ENCODE measurements at places on chromosomes 11 and 22.

- no peak for DNase-seq
Measured at GRCh38 chr22:44217346-44217745, 36.6 kb downstream of the PARVG start.

DNA sequence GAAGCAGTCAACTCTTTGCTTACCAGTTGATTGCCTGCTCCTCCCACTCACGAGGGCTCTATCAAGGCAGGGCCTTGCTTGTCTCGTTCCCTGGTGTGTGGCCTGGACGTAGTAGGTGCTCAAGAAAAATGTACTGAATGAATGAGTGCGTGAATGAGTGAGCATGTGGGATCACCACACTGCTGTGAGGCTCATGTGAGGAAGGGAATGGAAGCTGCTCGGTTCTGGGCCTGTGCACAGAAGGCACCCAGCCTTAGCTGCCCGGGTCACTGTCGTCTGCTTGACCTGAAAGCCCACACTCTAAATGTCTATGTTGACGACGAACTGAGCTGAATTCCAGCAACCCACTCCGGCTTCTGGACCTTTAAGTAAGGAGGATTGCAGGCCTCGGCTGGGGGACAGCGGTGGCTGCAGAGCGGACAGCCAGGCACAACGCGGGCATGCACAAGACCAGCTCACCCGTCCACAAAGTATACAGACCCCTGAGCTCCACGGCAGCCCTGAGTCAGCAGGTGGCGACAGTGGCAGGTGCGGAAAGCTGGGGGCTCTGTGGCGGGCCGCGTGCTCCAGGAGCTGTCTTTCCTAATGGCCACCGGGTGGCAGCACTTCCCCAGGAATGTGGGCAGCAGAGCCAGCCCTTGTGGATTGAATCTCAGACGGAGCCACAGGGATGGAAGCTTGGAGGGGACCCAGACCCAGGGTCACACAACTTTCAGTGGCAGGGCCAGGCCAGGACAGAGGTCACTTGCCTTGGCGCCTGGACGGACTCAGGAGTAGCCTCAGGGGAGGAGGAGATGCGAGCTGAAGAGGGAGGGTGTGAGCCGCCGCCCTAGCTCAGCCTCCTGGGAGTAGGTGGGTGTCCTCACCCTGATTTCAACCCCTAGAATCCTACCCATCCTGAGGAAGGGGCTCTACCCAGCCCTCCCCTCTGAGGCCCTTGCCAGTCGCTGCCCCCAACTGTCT lies 5.0 kb upstream of the PICK1 start:
- DNase-seq = no peak

GRCh38 chr11:3944198-3944597 lies 88.7 kb downstream of the STIM1 start:
- DNase-seq = no peak

- no peak for DNase-seq
Measured at GRCh38 chr11:60513496-60514460, 1.4 kb upstream of the MS4A13 start.

GRCh38 chr11:105081412-105082150 lies 36.4 kb upstream of the CARD16 start:
- DNase-seq = no peak

DNA sequence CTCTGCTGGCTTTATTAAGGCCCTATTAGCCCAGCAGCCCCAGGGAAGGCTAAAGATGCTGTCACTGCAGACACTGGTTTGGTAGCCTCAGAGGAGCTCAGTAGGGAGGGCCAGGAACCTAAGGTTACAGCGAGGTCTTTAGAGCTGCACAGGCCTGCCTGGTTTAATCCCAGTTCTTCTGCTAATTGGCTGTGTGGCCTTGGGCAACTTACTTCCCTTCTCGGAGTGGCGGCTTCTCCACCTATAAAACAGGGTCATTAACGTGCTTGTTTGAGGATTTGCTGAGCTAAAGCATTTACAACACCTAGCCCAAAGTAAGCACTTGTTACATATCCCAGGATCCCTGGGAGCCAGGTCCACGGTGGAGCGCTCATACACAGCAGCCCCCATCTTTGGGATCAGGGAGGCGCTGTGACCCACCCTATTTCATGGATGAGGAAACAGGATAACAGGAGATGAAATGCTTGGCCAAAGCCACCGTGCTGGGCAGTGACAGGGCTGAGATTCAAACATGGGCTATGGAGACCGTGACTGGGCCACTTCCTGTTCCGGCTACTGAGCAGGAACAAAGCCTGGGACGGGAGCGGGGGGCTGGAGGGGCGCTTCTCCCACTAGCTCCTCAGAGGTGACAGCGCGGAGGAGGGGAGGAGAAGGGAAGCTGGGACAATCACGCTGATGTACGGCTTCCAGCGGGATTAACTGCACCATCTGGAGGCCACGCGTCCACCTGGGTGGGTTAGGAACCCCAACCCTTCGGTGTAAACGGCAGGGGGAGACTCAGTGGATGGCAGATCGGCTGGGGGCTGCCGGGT lies 61.5 kb downstream of the IGLL1 start:
- DNase-seq = no peak

- no peak for DNase-seq
Measured at GRCh38 chr11:86636275-86636674, 36.1 kb downstream of the ME3 start.

DNA sequence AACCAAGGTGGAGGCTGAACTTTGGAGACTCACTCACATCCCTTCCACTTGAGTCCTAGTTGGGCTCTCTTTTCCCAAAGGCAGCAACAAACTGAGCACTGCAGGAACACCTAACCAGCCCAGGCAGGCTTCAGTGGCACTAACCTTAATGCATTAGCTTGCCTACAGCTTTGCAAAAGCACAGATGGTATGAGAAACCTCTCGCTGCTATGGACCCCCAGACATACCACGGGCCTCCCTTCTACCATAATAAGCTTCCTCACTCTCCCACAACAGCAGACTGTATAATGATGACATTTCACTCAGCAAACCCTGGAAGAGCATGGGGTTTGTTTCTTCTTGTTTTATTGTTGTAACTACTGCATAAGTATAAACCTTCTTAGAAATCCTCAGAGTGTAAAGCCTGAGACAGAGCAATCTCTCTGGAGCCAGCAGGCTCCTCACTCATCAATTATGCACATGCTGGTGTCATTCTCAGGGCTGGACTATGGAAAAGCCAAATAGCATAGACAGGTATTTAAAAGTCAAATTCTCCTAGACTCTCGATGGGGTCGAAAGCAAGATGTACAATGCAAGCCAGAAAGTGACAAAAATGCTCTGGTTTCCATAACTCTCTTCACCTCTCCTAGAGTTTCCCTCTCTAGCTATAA lies 167.6 kb downstream of the NXPE2 start:
- no peak for DNase-seq

- no peak for DNase-seq
Measured at GRCh38 chr11:36142879-36143278, 146.3 kb downstream of the COMMD9 start.

- no peak for DNase-seq
Measured at GRCh38 chr22:35292786-35293185, 6.9 kb upstream of the TOM1 start.

DNA sequence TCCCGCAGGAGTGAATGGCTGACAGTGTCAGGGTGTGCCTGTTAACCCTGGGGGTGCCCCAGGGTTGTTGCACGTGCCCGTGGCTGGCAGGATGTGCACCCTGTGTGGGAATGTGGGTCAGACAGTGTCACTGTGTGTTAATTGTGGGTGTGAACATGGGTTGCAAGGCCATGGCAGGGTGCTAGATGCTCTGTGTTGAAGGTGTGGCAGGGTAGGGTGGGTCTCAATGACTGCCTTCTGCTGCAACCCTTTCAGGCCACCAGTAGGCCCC lies 8.3 kb downstream of the RIN1 start:
- DNase-seq = no peak

- no peak for DNase-seq
Measured at GRCh38 chr11:6745465-6746015, 26.2 kb downstream of the OR2AG2 start.

- DNase-seq = no peak
Measured at GRCh38 chr11:69969890-69970784, 108.0 kb upstream of the ANO1 start.

- no peak for DNase-seq
Measured at GRCh38 chr11:75151346-75152047, 590 bp downstream of the SLCO2B1 start.

- DNase-seq = no peak
Measured at GRCh38 chr22:25212337-25212736, 7.1 kb upstream of the CRYBB2 start.
